ENCODE measurements at places on chromosomes 6 and 20.

DNA sequence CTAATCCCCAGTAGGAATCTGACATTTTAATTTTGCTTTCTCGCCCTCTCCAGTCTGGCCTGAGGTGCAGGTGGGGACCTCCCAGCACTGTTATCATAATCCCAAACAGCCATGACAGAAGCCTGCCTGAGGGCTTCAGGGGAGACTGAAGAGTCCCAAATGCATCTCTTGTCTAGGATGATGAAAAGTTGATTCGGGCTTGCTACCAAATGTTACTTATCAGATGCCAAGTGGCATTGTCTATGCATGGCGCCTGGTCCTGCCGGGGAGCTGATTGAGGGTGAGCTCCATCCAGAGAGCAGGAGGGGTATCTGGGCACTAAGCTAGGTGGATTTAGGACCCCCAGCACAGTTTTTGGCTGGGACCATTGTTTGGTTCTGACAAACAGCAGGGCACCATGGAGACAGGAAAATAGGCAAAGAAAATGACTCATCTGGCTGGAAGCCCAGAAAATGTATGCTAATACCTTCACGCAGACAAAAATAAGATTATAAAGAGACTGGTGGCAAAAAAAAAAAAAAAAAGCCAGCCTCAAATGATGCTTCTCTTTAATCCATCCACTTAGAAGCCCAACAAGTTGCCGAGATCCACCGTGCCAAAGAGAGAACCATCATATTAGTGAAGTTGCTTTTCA, 513.7 kb upstream of the SULF2 start:
- DNase-seq = no peak

GRCh38 chr6:15036690-15037245, 209.1 kb upstream of the JARID2 start:
- DNase-seq = no peak

DNA sequence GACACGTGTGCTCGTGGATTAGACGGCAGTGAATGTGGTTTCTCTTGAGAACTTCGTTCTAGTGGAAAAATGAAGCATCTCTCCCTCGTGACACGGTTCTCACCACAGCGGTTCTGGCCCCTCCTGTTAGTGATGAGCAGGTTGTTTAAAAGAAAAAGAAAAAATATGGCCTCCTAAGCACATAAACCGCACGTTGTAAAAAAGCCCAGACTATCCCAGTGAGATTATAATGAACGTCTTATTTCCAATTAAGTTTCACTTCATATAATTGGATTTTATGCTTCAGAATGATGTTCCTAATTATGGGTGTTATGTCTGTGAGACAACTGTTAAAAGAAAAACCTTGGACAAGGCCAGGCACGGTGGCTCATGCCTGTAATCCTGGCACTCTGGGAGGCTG, 74.5 kb upstream of the FRMD1 start:
- DNase-seq = no peak

GRCh38 chr6:136408204-136408603, 118.6 kb upstream of the BCLAF1 start:
- DNase-seq = no peak

DNA sequence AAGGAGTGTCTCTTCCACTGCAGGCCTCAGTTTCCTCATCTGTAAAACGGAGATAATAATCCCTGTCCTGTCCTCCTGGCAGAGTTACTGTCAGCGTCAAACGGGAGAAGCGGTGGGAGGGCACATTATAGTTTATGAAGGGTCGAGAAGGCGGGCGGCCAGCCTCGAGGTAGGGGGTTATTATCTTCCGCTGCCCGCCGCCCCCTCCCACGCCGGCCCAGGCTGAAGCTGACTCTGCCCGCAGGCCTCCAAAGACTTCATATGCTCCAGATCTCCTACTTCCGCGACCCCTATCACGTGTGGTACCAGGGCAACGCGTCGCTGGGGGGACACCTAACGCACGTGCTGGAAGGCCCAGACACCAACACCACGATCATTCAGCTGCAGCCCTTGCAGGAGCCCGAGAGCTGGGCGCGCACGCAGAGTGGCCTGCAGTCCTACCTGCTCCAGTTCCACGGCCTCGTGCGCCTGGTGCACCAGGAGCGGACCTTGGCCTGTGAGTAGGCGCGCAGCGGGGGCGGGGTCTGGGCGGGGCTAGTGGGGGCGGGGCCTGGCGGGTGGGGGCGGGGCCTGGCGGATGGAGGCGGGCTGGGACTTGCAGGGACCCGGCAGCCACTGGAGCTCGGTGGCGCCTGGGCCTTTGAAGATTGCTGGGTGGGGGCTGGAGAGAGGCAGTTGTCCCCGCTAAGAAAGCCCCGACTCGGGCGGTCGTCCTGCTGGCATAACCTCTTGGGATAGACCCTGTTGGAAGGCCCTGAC, 2.8 kb downstream of the PROCR start:
- no peak for DNase-seq

- no peak for DNase-seq
These were observed 184.2 kb upstream of the BMP2 start for GRCh38 chr20:6583134-6583738.

GRCh38 chr6:129695373-129696027, 14.5 kb downstream of the ARHGAP18 start:
- no peak for DNase-seq

- no peak for DNase-seq
These were observed 108.9 kb upstream of the KCNG1 start for GRCh38 chr20:51131811-51132210.

- no peak for DNase-seq
These were observed 128.5 kb downstream of the CDH4 start for GRCh38 chr20:61380545-61380915.

DNA sequence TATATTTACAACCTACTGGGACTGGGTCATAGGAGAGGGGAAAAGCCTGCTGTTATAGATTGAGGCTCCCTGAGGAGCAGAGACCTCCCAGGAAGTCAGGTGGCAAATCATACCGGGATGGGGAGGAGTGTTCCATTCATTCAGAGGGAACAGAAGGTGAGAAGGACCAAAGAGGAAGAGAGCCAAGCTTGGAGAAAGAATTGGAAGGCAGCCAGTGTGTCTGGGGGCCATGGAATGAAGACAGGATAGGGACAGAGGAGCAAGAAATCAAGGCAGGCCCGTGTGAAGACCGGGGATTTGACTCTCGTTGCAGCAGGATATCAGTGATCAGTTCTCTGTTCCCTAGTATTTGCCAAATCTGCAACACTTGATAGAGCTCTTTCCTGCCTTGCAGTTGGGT, 5.7 kb upstream of the ZNF217 start:
- no peak for DNase-seq

DNA sequence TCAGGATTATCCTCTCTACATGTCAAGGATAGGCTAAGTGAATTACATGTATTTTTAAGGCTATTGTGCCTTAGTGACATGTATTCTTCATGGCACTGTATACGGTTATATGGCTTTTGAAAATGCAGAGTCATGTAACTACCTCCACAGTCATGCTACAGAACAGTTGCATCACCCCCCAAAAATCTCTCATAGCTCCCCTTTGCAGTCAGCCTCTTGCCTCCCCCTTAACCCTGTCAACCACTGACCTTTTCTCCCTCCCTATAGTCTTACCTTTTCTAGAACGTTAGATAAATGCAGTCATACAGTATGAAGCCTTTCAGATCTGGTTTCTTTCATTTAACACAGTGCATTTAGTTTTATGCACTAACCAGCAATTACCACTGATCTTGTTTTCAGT, 10.3 kb upstream of the RNF24 start:
- no peak for DNase-seq

Measured in NK-92 treated with Interleukin-12 subunit alpha and Interleukin-12 subunit beta, amount 100 ng/mL, for 24 hours (cell line).